Smooth muscle cell of the coronary artery (primary cell): ENCODE measurements at places on chromosomes 3 and 15. TPM values are rescaled to one million over a fixed set of nuclear protein-coding genes. Genes with fewer than 3 reads are reported as not detected.

The GOLGA6L24 gene
- total RNA-seq, result not detected in 2 replicates

The WNT7A gene
- 0.60 TPM in 1 of 2 replicates, not detected in the other for total RNA-seq

The MYZAP gene
- total RNA-seq, result 0.35 TPM in 1 of 2 replicates, not detected in the other

The CTNNB1 gene
- 818 and 892 TPM in 2 replicates for total RNA-seq

The EPHA6 gene
- not detected in 2 replicates for total RNA-seq

The GPR171 gene
- total RNA-seq, result not detected in 2 replicates

The FANCD2OS gene
- total RNA-seq, result not detected in 2 replicates

The CLDN11 gene
- 130 and 280 TPM in 2 replicates for total RNA-seq

The NR2E3 gene
- 0.08 TPM in 1 of 2 replicates, not detected in the other for total RNA-seq

The EAF1 gene
- total RNA-seq, result 20.1 and 22.9 TPM in 2 replicates

The BTD gene
- 18.1 and 39.7 TPM in 2 replicates for total RNA-seq

The SLC9A9 gene
- 1.8 and 26.1 TPM in 2 replicates for total RNA-seq

The TRH gene
- total RNA-seq, result not detected in 2 replicates

The DNAH1 gene
- total RNA-seq, result 1.7 and 8.3 TPM in 2 replicates
